ENCODE measurements at places on chromosomes 13 and 19. TPM values are rescaled to one million over a fixed set of nuclear protein-coding genes. Genes with fewer than 3 reads are reported as not detected.

GRCh38 chr13:46473806-46474205 is 79.2 kb upstream of the LRCH1 start:
- H3K27ac ChIP-seq = no peak overlapping the region
- H3K4me3 ChIP-seq = no peak overlapping the region
- H3K27me3 ChIP-seq = no peaks in the 10 kb centered on the region
- no peaks in the 10 kb centered on the region for H3K4me1 ChIP-seq

NLRP9 gene
- total RNA-seq = not detected

GRCh38 chr19:18446811-18447359 is 9.0 kb upstream of the ISYNA1 start:
- no peak for DNase-seq
- H3K36me3 ChIP-seq = peaks cover 29% of the 10 kb centered on the region
- peaks cover 11% of the 10 kb centered on the region for H3K4me1 ChIP-seq

DNA sequence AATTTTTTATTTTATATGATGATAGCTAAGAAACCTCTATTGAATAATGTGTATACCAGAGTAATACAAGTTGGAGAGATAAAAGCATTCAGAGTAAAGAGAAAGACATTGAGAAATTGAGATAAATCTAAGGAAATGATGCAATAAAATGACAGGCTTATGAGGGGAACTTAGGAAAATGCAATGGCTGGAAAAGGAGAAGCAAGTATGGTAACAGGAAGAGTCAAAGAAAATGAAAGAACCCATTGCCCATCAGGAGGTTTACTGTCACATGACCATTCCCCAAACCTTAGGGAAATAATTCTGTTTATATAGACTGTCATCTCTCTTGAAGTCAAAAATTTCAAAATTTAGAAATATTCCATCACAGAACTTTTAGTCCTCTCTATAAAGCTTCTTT is 808.0 kb upstream of the PRR20A start:
- H3K36me3 ChIP-seq = no peaks in the 10 kb centered on the region
- no peak overlapping the region for H3K4me3 ChIP-seq
- no peak for DNase-seq
- no peaks in the 10 kb centered on the region for H3K4me1 ChIP-seq

- peaks cover 5% of the 10 kb centered on the region for H3K36me3 ChIP-seq
- H3K4me1 ChIP-seq = peaks cover 7% of the 10 kb centered on the region
- H3K4me3 ChIP-seq = no peak overlapping the region
- DNase-seq = no peak
- H3K27ac ChIP-seq = no peak overlapping the region
Measured at GRCh38 chr13:113763961-113764792, 5.2 kb downstream of the TMEM255B start.

KLK4 gene
- total RNA-seq = not detected

Data from activated T-helper 1 cell treated with anti-CD3 and anti-CD28 coated beads, Interleukin-12 subunit alpha, Interleukin-12 subunit beta, Interleukin-2, Interleukin-4 antibody, amounts not matched to agents 30 ng/mL and 10 ng/mL and 1 ng/mL, durations not matched to agents 14 hours and 24 hours and 36 hours (primary cell).